ENCODE measurements at places on chromosomes 2 and 18.

DNA sequence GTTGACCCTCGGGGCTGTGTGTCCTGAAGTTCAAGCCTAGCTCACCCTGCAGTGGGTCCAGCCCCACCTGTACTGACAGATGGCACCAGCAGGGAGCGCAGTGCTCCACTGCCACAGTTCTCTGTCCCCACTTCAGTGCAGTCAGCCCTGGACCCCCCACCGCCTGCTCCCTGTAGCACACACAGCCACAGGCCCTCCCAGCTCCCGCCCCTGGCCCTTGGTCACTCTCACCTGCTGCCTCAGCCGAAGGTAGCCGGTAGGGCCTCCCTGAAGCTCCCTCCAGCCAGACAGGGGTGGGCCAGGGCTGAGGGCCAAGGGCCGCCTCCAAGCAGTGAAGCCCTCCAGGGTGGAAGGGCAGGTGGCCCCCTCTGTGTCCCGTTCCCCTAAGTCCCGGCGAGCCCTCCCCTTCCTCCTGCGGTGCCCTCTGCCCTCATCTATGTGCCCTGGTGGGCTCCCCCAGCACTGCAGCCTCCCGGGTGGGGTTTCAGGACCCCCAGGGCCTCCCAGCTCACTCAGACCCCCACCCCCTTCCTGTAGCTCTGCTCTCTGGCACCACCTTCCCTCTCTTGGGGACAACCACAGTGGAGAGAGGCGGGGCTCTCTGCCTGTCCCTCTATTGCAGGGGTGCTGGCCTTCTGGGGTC lies 10.8 kb upstream of the ALPP start:
- DNase-seq: no peak

GRCh38 chr2:119475857-119476244 lies 44.2 kb downstream of the TMEM37 start:
- no peak for DNase-seq

DNA sequence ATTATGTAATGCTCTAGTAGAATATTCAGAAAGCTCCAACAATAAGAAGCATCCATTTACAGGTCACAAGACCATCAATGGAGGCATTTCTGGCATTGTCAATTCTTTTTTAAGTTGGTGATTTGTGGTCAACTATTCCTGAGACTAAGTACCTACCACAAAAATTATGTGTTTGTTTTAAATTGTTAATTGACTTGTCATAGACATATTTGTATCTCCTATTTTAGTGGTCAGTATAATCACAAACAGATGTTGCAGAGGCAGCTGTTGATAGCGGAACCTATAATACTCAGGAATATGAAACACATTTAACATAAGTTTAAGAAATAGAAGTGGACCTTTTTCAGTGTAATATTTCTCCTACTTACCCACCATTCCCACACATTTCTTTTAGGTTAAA lies 430.1 kb downstream of the CCDC85A start:
- DNase-seq: no peak

DNA sequence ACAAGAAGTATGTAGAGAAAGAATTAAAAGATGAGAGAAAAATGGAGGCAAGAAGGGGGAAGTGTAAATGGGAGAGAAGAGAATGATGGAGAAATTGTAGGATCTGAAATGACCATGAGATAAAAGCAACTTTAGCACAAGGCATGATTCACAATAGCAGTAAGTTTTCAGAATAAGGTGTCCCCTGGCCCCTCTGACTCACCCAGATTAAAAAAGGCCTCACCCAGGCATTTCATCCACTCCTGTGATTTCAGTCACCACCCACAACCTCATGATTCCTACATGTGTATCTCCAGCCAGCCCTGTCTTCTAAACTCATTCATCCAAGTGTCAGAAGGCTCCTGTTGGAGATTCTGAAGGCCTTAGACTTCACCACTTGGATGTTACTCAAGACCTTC lies 56.6 kb downstream of the SP100 start:
- peak; percentile 63 for DNase-seq

DNA sequence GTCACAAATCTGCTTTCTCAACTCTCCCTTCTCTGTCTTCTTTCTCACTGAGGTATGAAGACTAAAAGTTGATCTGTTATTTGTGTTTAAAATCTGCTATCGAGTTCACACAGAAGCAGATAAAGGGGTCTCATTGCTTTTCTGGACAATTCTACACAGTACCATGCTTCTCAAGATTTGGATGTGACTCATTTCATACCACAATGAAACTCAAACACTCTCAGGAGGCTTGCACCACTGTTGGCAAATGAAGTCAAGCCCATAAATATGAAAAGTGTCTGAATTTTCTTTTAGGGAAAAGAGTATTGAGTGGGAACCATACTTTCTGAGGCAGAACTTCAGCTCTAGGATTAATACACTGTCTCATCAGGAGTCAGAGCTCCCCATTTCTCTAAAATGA lies 274.6 kb upstream of the CYRIA start:
- no peak for DNase-seq

DNA sequence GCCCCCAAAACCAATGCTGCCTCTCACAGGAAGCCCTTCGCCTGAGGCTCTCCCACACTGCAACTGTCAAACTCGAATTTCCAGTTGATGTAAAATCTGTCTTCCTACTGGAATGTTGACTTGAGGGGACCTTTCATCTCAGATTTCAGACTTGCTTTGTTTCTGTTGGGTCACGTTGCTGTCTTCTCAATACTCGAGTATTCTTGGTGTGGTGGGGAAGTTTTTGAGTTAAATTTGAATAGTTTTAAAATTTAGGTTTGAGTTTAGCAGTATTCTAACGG lies 50.8 kb downstream of the AGAP1 start:
- DNase-seq: no peak

DNA sequence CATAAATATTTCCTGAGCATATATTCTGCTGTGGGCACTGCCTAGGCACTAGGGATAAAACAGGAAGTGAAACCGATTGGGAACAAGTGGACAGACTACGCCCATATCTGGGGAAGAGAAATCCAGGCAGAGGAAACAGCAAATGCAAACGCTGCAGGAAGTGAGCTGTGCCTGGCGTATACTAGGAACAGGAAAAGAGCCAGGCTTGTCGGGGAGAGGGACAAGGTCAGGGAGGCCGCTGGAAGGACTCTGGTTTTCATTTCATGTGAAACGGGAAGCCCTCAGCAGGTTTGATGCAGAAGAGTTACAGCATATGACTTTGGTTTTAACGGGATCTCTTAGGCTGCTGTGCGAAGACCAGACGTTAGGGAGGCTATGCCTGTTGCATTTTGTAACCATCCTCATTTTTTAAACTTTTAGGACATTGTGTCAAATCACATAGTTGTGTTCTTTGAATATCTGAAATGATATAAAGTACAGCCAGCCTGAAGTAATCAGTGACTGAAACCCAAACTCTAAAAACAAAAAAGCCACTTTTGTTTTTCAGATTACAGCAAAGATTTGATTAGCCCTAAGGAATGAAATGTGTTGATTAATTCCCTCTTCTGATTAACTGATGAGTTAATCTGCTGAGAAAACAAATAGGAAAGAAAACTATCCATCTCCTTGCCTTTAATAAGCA lies 110.2 kb upstream of the PIEZO2 start:
- DNase-seq: no peak

- no peak for DNase-seq
These were observed 53.1 kb downstream of the HPCAL1 start for GRCh38 chr2:10355471-10356438.

- DNase-seq: no peak
These were observed 482.9 kb upstream of the HS6ST1 start for GRCh38 chr2:128801576-128801975.

GRCh38 chr2:50395605-50396297 lies 636.2 kb downstream of the NRXN1 start:
- DNase-seq: no peak

- DNase-seq: no peak
These were observed 320.5 kb upstream of the NCKAP5 start for GRCh38 chr2:133888621-133889219.

- DNase-seq: no peak
These were observed 519 bp downstream of the METTL4 start for GRCh38 chr18:2570772-2571199.

GRCh38 chr2:58834404-58834803 lies 593.3 kb upstream of the FANCL start:
- no peak for DNase-seq

DNA sequence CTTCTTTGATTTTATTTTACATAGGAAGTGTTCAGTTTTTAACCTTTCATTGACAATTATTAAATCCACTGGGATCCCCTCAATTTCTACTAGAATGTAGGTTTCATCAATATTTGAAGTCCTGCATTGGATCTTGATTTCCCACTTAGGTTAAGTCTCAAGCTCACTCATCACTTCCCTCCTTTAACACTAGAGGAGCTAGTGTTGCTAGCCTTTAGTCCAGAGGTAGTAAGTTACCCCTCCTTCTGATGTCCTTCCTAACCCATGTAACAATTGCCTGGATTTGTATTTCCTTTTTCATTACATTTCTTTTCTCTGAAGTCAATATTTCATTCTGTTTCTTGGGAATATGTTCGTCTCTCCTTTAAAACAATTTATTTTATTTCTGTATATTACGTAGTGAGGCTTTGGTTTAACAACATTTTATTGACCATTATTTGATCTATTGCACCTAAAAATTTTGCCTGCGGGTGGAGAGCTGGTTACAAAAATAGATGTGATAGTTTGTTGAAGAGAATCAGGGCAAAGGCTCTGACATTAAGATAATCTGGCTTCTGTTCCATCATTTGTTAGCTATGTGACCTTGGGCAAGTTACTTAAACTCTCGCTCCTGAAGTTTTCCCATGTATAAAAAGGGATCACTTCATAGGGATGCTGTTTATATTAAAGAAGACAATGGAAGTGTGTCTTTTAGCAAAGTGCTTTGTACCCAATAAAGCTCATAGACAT lies 833.0 kb downstream of the SLC4A3 start:
- DNase-seq: no peak

GRCh38 chr2:20156076-20156759 lies 68.7 kb downstream of the SDC1 start:
- no peak for DNase-seq

- DNase-seq: no peak
These were observed 140.8 kb downstream of the MEIS1 start for GRCh38 chr2:66575625-66576310.

- DNase-seq: no peak
These were observed 335.9 kb upstream of the NT5C1B start for GRCh38 chr2:18925296-18925695.

- no peak for DNase-seq
These were observed 147.0 kb upstream of the OSR1 start for GRCh38 chr2:19505199-19506136.

DNA sequence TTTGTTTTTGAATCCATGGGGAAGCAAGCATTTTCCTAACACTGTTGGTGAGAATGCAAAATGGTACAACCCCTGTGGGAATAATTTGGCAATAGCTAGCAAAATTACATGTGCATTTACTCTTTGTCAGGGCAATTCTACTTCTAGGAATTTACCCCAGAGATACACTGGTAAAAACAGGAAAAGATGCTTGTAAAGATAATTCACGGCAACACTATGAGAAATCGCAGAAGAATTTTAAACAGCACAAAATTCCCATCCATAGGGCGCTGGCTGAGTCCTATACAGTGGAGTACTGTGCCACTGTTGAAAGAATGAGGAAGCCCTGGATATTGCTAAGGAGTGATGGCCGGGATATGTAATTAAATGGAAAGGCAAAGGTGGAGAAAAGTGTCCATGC lies 75.8 kb downstream of the DGKD start:
- DNase-seq: no peak

GRCh38 chr2:175880-176820 lies 87.7 kb downstream of the SH3YL1 start:
- peak; percentile 38 for DNase-seq

- no peak for DNase-seq
These were observed 111.6 kb downstream of the CLIP4 start for GRCh38 chr2:29226808-29227207.

DNA sequence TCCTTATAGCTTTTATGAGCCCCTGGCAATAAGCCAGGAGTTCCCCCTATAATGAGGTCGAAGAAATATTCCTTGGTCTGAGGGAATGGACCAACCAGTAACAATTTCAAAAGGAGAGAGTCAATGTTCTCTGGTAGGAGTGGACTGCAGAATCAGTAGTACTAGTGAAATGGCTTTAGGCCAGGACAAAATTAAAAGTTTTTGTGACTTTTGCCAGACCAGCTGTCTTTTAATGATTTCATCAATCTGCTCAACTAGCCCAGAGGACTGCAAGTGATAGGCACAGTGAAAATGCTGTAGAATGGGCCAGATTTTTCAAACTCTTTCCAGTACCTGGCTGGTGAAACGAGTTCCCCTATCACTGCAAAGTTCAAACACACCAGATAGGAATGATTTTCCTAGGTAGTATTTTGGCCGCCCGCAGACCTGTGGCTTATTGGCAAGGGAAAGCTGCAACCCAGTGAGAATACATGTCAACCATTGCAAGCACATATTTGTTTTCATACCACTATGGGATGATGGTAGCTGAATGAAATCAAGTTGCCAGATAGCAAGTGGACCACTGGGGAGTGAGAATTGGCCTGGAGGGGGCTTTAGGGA lies 45.5 kb downstream of the CERS6 start:
- DNase-seq: no peak

DNA sequence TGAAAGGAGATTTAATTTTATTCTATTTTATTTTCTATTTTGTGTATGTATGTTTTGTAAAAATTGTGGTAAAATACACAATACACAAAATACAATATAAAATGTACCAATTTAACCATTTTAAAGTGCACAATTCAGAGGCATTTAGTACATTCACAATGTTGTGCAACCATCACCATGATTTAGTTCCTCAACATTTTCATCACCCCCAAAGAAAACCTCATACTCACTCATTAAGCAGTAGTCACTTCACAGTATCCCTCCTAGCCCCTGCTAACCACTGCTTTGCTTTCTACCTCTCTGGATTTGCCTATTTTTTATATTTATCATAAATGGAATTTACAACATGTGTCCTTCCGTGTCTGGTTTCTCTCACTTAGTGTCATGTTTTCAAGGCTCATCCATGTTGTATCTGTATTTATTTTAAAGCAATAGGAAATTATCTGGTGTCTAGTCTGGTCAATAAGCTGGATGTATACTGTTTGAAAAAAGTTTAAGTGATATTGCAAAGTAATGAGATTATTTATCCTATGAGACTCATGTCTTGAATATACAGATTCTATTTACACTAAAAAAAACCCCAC lies 77.9 kb upstream of the GLS start:
- no peak for DNase-seq

DNA sequence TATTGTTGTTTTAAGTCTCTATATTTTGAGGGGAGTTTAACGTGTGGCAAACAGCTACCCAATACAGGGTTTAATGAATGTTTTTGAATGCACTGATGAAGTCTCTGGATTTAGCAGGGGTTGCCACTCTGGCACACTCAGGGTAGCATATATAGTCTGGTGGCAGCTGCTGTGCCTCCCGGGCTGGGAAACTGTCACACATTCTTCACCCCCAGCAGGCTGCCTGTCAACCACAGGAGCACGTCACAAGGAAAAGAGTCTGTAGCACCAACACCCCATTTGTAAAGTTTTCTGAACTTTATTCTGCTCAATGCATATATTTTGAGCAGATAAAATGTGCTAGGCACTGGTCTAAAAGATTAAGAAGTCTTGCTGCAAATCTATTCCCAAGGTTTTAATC lies 39.3 kb downstream of the NGEF start:
- DNase-seq: no peak
